GM13976 (cell line): ENCODE measurements at places on chromosomes 6 and 20.

GRCh38 chr6:81105998-81106397 is 646.5 kb downstream of the TENT5A start:
- no peak for DNase-seq

- peak; percentile 40 for DNase-seq
Measured at GRCh38 chr6:108565893-108566292, 5.2 kb downstream of the FOXO3 start.

DNA sequence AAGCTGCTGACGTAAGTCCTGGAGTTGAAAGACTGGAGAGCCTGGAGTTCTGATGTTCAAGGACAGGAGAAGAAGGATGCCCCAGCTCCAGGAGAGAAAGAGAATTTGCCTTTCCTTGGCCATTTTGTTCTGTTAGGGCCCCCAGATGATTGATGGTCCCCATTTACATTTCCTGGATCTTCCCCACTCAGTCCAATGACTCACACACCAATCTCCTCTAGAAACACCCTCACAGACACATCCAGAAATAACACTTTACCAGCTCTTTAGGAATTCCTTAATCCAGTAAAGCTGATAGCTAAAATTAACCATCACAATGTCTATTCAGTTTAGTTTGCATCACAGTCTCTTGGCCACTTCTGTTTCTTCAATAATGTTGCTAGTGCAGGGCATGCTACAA is 260.2 kb upstream of the IRAK1BP1 start:
- DNase-seq: no peak

GRCh38 chr6:116596815-116597214 is 19.5 kb upstream of the RSPH4A start:
- DNase-seq: no peak
